ENCODE measurements at places on chromosomes 1 and 21.

- peak; percentile 40 for DNase-seq
- no peaks in the 10 kb centered on the region for H3K27me3 ChIP-seq
- no peak overlapping the region for H3K4me3 ChIP-seq
- peaks cover 90% of the 10 kb centered on the region for H3K36me3 ChIP-seq
- no peak overlapping the region for H3K27ac ChIP-seq
Measured at GRCh38 chr1:11842154-11843041, 5.2 kb downstream of the NPPA start.

DNA sequence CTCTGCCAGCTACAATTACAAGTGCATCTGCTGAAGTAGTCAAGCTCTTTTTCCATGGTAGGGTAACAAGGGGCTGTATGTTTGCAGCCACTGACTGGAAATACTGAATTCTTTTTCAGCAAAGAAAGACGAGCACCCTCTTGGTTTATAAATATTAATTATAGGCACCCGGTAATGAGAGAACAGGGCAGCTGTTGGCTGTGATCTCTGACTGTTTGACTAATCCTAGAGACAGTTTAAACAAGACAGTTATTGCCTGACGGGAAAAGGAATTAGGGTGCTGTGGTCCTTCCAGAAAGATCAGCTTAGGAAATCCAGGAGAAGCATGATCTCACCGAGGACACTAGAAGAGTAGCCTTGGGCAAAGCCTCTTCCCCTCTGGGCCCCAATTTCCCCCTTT, 183.7 kb upstream of the ZC3H12A start:
- H3K4me3 ChIP-seq: no peak overlapping the region
- H3K27ac ChIP-seq: no peak overlapping the region
- no peaks in the 10 kb centered on the region for H3K36me3 ChIP-seq
- H3K27me3 ChIP-seq: no peaks in the 10 kb centered on the region
- no peaks in the 10 kb centered on the region for H3K4me1 ChIP-seq
- DNase-seq: no peak

- H3K27ac ChIP-seq: no peak overlapping the region
- H3K4me3 ChIP-seq: no peak overlapping the region
- DNase-seq: no peak
- no peaks in the 10 kb centered on the region for H3K27me3 ChIP-seq
Measured at GRCh38 chr1:238648751-238649150, 737.6 kb upstream of the CHRM3 start.

DNA sequence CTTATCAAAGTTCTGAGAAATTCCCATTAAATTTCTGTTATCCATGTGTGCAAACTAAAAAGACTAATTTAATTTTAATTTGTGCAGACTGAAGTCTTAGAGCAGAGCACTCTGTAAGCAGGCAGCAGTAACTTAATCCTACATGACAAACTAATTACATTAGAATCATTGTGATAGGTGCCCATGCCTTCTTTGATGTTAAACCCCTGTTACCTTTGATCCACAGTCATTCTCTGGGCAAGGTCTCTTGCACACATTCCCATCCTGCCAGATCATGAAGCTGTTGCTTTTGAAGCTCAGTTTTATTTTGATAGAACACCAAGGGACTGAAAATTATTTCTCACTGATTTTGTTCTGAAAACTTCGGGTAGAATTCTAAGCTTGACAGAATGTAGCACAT, 77.2 kb downstream of the BCAR3 start:
- H3K27me3 ChIP-seq: no peaks in the 10 kb centered on the region
- no peak overlapping the region for H3K27ac ChIP-seq
- H3K4me1 ChIP-seq: peaks cover 34% of the 10 kb centered on the region

DNA sequence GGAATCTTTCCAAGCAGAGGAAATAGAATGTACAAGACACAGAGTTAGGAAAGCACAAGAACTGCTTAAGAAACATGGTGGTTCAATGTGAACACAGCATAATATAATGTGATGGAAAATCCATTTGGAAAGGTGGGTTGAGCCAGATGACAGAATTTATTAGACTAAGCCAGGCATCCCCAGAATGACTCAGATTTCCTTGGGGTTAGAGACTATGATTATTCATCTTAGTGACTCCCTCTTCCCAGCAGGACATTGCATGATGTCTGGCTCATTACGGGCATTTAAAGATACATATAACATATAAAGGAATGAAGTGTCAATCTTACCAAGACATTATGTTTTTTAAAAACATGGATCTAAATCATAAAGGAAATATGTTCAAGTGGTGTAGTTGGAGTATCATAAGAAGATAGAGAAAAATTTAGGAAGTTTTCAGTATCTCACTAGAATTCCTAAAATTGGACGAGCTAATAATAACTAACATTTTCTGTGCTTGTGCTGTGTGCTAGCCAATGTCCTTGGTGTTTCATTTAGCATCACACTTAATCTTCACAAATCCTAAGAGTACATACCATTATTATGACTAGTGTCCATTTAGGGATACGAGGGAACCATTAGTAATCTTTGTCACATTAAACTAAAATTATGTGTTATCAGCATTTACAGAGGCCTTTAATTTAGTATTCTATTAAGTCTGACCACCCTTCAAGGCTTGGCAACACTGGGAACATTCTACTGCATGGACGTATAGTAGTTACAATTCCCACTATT, 41.0 kb upstream of the ST6GALNAC5 start:
- H3K27me3 ChIP-seq: no peaks in the 10 kb centered on the region
- no peaks in the 10 kb centered on the region for H3K4me1 ChIP-seq
- no peak overlapping the region for H3K27ac ChIP-seq
- no peaks in the 10 kb centered on the region for H3K36me3 ChIP-seq
